ENCODE measurements at places on chromosomes 4 and X.

DNA sequence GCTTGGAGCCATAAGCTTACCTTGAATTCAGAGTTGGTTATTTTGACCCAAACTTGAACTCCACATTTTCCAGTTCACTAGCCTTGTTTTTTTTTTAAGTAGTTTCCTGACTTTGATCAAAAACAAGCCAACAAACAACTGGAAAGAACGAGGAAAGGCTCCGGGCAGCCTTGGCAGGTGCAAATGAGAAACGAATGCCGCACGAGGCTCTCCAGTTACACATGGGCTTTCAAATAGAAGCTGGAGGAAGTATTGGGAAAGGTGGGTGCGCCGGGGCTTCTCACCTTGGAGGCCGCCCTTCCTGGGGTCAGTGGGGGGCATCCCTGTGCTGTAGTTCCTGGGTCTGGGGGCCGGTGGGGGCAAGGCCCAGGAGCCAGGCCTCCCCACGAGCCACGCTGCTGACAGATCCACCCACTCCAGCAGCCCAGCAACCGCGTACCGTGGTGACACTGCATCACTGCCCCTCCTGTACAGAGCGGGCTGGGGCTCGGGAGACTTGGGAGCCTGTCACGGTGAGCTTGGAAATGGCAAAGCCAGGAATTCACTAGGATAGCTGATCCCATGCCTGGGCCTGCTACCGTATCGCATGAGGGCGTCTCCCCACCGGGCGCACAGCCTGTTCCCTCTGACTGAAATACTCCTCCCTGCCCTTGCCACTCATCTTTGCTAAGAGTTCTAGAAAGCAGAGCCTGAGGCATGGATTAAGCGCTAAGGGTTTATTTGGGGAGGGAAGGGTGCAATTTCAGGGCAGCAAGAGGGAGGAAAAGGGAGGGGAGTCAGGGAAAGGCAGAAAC, 50.9 kb upstream of the ADRA2C start:
- DNase-seq: no peak

DNA sequence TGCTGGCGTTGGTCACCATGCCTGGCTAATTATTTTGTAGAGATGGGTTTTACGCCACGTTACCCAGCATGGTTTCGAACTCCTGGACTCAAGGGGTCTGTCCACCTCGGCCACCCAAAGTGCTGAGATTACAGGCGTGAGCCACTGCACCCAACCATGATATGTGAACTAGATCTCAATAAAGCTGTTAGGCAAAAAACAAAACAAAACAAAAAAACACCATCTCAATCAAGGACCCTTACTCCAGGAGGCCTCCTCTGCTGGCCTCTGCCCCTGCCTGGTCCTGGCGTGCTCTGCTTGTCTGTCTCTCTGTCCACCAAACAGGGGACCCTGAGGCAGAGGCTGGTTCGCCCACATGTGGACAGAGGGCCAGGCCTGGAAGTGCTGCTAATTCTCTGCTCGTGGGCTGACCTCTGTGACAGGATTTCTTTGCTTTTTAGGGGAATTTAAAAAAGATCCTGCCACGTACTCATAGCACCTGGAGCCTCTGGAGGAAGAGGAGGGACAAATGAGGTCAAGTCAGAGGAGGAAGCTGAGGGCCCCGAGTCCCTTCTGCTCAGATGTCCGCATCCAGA, 32.7 kb upstream of the WFS1 start:
- no peak for DNase-seq

GRCh38 chrX:150028692-150029091, 90.4 kb upstream of the EOLA2 start:
- no peak for DNase-seq

DNA sequence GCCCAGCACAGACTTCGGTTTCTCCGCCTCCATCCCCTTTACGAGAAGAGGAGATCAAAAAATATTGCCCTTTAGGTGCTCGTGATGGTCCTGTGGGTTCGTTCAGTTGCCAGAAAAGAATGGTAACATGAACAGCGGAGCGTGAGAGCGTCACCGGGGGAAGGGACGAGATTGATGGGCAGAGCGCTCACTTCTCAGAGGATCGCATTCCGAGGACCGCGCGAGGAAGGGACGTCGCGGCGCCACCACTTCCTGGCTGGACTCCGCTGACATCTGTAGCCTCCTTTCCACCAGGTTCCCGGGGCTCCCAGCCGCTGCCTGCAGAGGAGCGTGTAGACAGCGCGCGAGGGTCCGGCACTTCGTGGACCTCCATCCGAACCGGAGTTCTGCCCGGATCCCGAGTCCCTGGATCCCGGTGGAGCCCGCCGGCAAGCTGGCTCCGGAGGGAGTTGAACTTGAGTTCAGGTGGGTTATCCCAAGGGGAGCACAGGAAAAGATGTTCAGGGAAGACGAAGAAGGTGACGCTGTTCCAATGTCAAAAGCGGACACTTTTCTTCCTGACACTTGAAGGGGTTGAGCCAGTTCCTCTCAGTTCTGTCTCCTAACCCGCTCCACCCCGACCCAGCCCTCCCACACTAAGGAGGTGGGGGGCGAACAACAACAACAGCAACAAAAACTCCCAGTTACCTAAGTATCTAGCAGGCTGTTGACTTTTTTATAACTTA, 484 bp downstream of the GALNTL6 start:
- DNase-seq: no peak

GRCh38 chr4:151792995-151793394, 32.2 kb upstream of the GATB start:
- no peak for DNase-seq

GRCh38 chr4:42339935-42340406, 57.3 kb upstream of the SHISA3 start:
- DNase-seq: no peak

GRCh38 chr4:7818399-7818911, 121.2 kb downstream of the AFAP1 start:
- no peak for DNase-seq

- DNase-seq: no peak
These were observed 200.4 kb downstream of the PTTG2 start for GRCh38 chr4:38160487-38161207.

DNA sequence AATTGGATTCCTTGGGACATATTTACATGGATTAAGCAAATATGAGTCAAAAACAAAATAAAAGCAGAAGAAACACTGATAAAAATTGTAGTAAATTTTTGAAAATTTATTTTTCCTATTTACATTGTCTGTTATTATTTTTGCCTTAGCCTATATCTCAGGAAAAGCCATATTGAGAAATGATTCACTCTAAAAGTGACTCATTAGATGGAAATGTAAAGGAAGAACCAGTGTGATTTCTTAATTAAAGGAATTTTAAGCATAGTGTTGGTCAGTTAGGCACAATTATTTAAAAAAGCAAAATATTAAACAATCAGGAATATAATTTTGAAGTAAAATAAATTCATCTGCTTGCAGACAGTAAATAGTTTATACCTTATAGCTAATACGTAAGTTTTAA, 167.4 kb upstream of the NAP1L5 start:
- no peak for DNase-seq

DNA sequence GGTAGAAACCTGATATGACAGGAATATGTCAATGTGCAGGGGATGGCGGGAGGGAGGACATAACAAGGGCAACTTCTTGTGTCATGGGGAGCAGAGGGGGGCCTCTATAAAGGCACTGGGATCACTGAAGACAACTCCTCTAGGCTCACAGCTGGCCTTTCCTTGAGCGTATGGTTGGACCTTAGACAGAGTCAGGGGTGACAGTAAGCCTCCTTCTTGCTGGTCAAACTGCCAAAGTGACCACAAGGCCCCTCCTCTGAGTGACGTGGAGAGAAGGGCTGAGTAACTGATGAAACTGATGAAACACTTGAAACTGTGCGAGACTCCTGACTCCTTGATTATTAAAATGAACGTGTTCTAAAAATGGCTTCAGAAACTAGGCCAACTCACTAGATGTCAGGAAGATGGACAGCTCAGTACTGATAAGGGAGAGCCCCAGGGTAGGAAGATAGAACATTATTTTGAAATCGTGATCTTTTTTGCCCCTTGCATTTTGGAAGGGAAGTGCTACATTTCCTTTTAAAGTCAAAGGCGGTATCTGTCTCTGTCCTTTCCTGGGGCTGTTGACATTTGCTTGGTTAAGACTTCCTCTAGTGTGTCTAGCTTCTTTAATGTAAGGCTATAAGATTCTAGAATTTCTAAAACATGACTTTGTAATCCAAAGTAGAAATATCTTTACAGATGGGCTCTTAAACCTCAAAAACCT, 1.6 kb downstream of the RAB33A start:
- DNase-seq: no peak

DNA sequence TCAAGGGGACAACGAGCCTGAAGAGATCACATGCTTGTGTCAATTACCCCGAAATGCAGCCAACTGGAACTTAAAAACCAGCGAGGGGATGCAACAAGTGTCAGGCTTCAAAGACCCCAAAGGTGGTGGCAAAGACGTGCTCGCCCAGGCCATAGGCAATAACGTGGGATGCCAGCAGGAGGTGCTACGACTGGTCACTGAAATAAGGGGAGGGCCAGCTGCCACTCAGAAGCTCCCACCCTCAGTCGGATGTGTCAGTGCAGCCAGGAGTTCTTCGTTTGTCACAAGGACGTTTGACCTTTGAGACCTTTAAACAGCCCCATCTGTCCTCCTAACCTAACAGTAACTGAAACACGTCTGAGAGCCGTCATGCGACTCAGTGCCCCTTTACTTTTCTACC, 556.8 kb upstream of the PCDH10 start:
- no peak for DNase-seq

DNA sequence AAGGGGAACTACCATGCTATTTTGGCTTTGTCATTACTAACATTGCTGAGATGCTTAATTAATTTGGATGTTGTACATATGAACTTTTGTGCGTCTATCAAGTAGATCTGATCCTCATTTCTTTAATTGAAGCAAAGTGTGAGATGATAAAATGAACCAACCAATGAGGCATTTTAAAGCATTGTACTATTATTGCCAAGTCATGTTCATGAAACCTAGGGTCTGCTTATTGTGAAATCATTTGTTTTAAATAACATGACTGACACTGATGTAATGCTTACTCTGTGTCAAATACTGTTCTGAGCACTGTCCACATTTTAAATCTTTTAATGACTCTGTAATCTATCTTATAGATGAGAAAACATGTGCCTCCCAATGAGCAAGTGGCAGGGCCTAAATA, 57.7 kb downstream of the C4orf33 start:
- DNase-seq: no peak

DNA sequence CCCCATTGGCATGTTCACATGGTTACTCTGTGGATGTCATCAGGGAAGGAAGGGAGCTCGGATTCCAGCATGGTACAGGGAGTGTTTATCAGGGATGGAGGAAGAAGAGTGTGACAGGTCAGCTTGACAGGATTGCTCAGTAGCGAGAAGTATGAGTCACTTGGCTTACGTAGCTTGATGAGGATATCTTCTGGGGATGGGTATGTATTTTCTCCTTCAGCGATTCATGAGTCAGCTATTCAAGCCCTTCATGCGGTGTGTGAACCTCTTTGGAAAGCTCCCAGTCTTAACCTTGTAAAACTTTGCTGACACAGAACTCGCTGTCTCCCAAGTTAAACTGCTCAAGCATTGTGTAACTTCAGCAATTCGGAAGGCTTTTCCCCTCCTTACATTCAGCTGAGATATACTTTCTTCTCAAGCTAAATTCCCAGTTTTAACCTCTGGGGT, 275.4 kb downstream of the ARHGAP10 start:
- DNase-seq: no peak

DNA sequence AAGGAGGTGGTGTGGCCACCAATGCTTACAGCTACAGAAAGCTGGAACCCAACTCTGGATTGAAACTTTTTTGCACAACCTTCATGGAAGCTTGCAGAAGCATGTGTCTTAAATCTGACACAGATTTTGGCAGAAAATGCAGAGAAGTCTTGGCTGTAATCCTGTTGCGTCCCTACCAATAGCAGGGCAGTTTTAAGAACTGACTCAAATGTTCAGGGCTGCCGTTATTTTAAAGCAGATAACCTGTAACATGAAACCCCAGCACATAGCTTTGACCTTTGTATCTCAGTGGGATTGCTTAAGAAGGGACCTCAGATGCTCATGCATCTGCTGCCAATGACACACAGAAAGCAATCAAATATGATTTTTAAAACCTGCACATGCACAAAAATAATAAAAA, at the start of gene VEGFD:
TSS of gene VEGFD (minus strand) at position 110 of the 400 bp plus-strand sequence. CDS start 467 bp downstream, outside the sequence.
- no peak for DNase-seq

DNA sequence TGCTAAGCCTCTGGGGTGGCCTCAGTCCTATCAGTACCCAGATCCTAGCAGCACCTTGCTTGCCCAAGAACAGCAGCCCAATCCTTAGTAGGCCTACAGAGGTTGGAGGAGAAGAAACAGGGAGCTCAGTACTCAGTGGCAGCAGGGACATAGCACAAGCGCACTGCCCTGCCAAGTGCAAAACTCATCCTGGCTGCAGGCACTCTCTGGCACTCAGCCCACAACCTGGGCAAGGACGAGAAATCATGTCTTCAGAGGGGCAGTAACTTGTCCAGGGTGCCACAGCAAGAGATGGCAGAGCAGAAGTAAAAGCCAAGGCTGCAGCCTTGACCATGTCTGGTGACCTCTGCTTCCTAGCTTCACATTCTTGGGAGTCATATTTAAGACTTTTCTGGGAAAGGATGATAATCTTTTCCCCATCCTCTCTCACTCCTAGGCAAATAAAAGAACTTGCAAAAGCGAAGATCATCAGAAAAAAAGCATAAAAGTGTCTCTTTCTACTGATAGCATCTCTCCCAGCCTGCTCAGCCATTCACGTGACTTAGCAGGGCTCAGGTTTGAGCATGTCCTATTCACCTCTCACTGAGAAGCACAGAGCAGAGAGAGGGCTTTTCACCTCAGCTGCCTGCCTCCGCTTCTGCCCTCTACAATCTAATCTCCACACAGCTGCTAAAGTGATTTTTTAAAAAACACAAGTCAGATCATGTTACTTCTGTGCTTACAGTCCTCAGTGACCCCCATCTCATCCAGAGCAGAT, 37.2 kb upstream of the MAGEA4 start:
- DNase-seq: no peak

- DNase-seq: no peak
These were observed 240.0 kb downstream of the GPC3 start for GRCh38 chrX:133745349-133745748.

DNA sequence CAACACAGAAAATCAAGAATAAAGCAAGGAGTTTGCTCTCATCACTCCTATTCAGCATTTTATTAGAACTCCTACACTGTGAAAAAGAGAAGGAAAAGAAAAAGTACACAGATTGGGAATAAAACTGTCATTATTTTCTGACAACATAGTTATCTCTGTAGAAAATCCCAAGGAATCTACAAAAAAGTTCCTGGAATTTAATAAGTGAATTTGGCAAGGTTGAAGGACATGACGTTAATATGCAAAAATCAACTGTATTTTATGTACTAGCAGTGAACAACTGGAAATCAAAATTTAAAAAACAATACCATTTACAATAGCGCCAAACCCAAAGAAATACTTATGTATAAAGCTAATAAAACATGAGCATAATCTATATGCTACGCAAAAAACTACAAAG, 26.3 kb downstream of the CHIC2 start:
- no peak for DNase-seq

GRCh38 chrX:40579900-40580536, 752 bp upstream of the ATP6AP2 start:
- no peak for DNase-seq
